ENCODE measurements at places on chromosomes 2 and 18.

DNA sequence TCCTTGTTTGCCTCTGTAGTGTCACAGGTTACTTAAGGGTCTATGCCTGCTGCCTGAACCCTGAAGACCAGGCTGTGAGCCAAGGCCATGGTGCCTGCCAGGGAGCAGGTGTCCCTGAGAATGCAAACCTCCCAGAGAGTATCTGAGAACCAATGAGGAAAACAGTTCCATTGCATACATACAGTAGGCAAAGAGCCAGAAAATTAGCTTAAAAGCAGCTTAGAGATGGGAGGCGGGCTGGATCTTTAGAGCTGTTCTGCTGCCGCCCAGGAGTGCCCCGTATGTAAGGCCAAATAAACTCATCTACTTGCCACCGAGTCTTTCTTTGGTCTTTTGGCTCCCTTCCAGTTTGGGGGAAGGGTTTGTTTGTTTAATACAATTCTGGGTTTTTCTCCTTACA, 327.9 kb downstream of the CLIP4 start:
- DNase-seq: no peak

- DNase-seq: no peak
These were observed 1.7 kb upstream of the AQP12A start for GRCh38 chr2:240689975-240690374.

- no peak for DNase-seq
These were observed 162.4 kb downstream of the DDX1 start for GRCh38 chr2:15753811-15754702.

DNA sequence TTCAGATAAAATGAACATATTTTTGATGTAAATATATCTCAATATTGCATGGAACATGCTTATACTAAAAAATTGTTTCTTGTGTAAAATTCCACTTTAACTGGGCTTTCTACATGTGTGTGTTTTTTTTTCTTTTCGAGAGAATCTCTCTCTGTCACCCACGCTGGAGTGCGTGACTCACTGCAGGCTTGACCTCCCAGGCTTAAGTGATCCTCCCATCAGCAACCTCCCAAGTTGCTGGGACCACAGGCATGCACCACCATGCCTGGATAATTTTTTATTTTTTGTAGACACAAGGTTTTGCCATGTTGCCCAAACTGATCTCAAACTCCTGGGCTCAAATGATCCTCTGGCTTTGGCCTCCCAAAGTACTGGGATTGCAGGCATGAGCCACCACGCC, 254.6 kb downstream of the LOXHD1 start:
- no peak for DNase-seq

GRCh38 chr18:73663581-73663980, 484.1 kb downstream of the FBXO15 start:
- DNase-seq: no peak

DNA sequence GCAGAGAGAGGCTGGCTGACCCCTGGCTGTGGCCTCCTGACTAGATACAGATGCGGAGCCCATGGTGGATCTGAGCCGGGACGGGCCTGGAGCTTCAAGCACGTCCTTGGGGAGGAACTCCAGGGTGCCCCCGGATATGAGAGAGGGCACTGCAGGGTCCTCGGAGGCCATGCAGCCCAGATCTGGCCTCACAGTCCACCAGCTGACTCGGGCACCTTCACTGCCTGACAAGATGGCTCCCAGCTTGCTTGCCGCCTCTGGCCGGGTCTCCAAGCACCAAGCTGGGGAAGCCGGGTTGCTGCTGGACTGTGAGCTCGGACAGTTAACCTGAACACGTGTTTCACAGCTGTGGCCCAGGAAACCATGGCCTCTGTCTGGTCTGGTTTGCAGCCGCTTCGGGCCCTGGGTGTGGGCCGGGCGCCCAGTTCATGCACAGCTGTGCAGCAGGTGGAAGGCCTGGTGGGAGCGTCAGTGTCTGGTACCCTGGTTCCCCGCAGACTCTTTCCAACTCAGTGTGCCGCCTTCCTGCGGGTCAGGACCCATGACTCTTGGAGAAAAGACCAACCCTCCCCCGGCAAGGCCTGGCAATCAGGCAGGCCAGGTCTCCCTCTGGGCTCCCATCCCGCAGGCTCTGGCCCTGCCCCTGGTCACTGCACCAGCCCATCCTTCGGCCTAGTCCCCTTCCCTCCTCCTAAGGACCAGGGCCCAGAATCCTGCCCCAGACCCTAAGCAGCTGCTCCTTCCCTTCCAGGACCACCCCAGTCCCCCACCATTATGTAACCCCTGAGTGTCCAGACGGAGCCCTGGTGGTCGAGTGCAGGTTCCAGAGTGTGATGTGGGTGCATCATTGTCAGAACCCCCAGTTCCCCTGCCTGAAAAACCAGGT, 74.6 kb upstream of the OTOS start:
- DNase-seq: no peak

DNA sequence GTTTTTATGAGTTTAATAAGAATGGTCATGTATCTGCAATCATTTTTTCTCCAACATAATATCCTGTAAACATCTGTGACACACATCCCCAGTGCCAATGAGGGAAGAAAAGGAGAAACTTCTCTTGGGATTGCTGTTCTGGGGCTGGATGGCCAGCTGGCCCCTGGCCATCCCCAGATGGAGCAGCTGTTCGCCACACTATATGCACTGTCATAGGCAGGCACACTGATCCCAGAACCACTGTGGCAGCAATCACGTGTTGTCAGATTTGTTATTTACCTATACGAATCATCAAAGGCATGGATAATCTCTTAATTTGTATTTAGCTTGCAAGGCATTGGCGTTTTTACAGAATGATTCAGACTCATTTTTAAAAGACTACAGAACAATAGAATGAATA, 167.6 kb upstream of the ACAA2 start:
- DNase-seq: no peak

- DNase-seq: no peak
These were observed 79.8 kb upstream of the LRPPRC start for GRCh38 chr2:44075541-44075940.

GRCh38 chr2:33033606-33034081, 86.9 kb downstream of the LTBP1 start:
- no peak for DNase-seq

GRCh38 chr2:118492335-118492734, 355.1 kb downstream of the EN1 start:
- DNase-seq: no peak

- no peak for DNase-seq
These were observed 76.9 kb downstream of the AOX1 start for GRCh38 chr2:200662727-200663126.

GRCh38 chr18:61901323-61901986, 8.6 kb upstream of the RNF152 start:
- no peak for DNase-seq

- DNase-seq: peak; percentile 81
These were observed 216.3 kb downstream of the C1D start for GRCh38 chr2:67846370-67847070.

DNA sequence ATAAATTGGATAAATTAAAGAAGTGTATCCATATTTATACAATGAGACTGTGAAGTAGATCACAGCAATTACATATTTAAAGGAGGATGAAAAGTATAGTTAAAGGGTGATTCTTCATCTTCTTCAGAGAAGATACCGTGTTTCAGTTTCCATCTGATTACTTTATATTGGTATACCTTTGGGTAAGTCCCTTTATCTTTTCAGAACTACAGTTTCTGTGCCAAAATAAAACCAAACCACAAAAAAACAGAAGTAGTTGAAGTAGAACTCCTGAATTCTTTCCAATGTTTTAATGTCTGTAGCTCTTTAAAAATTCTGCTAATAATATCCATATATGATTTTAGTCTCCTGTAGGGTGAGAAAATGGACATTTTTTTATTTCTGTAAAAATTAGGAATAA, 231.2 kb upstream of the LINC00305 start:
- DNase-seq: no peak

DNA sequence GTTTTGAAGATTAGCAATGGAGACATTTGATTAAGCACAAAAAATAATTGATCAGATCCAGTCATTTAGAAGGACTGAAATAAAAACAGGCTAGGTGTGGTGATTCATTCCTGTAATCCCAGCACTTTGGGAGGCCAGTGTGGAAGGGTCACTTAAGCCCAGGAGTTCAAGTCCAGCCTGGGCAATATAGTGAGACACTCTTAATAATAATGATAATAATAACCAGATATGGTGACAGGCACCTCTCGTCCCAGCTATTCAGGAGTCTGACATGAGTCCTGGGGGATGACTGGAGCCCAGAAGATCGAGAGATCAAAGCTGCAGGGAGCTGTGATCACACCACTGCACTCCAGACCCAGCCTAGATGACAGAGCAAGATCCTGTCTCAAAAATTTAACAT, 3.5 kb upstream of the FN1 start:
- no peak for DNase-seq

DNA sequence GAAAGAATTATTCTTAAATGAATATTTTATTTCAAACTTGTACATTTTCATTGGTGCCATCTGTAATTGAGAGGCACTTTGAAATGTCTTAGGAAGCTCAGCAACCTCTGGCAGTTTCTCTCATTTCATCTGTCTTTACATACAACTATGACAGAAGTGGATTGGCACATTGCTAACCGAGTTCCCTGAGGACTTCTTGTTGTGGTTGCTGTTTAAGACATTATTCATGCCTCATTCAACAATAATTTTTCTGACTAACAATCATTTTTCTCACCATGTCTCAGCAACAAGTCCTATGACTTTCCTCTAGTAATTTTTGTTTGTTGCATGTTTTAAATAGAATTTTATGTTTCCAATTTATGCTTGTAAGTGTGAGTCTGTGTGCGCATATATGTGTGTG, 284.0 kb upstream of the CWC22 start:
- DNase-seq: no peak

DNA sequence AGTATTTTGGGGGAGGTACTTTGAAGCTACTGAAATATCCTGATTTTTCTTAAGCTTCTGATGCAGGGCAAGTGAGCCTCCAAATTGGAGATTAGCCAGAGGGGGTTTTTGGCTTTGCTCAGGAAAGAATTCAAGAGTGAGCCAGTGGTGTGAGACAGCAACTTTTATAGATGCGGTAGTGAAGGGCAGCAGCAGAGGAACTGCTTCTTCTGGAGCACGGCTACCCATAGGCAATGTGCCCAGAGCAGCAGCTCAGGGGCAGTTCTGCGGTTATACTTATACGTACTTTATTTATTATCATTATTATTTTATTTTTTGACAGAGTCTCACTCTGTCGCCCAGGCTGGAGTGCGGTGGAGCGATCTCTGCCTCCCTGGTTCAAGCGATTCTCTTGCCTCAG, 19.8 kb upstream of the NT5DC4 start:
- DNase-seq: no peak

DNA sequence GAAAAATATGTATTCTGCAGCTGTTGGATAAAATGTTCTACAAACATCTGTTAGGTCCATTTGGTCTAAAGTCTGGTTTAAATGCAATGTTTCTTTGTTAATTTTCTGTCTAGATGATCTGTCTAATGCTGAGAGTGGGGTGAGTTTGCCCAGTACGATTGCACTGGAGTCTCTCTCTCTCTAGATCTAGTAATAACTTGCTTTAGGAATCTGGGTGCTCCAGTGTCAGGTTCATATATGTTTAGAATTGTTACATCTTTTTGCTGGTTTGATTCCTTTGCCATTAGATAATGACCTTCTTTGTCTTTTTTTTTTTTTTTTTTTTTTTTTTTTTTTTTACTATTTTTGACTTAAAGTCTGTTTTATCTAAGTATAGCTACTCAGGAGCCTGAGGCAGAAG, 10.4 kb downstream of the GCC2 start:
- DNase-seq: no peak

- DNase-seq: no peak
These were observed 995.2 kb upstream of the CDH2 start for GRCh38 chr18:29171892-29172755.

DNA sequence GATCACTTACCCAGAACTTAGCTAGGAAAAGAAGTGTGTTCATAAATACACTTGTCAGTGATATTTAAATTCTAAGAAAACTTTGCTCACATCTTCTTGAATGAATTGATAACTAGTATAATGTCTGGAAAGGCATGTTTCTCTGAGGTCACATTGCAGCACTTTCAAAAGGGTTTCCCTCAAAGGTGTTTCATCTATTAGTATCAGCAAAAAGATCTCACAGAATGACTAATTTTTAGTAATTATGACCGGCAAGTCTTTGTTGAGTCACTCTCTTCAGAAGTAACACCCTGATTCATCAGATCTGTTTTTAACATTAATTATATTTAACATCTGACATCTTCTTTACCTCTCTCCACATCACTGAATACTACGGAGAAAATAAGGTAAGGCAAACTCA, 222.3 kb downstream of the IKZF2 start:
- no peak for DNase-seq

- no peak for DNase-seq
These were observed 378.2 kb upstream of the ST6GAL2 start for GRCh38 chr2:107264184-107264583.

GRCh38 chr18:26286008-26286407, 59.8 kb downstream of the TAF4B start:
- no peak for DNase-seq

GRCh38 chr2:187079901-187080300, 230.9 kb upstream of the ZSWIM2 start:
- DNase-seq: no peak

DNA sequence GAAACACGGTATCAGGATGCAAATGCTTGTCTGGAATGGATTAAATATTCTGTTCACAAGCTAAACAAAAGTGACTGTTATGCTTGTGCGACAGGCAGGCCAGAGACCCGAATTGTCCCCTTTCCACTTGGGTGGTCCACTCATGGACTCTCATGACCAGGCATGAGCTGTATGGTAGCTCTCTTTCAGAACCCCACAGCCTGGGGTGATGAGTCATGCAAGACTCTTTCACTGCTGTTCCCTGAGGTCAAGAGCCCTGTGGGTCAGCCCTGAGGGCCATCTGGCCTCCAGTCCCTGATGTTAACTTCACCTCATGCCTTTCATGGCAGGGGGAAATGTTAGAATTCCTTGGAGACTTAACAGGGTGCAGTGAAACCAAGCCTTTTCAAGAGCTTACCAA, 13.7 kb upstream of the SAP130 start:
- no peak for DNase-seq

DNA sequence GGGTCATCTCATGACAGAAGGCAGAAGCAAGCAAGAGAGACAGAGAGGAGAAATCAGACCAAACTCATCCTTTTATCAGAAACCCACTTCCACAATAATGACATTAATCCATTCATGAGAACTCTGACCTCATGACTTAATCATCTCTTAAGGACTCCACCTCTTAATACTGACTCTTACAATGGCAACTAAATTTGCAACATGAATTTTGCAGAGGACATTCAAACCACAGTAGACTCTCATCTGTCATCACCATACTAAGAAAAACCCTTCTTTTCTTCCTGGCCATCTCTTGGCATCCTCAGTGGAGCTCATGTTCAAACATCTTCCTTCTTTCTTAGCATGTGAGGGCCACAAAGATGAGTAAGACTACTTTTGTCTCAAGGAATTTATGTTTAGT, 476.2 kb upstream of the RAB12 start:
- DNase-seq: no peak

- no peak for DNase-seq
These were observed 9.0 kb downstream of the HOXD8 start for GRCh38 chr2:176138526-176138922.

DNA sequence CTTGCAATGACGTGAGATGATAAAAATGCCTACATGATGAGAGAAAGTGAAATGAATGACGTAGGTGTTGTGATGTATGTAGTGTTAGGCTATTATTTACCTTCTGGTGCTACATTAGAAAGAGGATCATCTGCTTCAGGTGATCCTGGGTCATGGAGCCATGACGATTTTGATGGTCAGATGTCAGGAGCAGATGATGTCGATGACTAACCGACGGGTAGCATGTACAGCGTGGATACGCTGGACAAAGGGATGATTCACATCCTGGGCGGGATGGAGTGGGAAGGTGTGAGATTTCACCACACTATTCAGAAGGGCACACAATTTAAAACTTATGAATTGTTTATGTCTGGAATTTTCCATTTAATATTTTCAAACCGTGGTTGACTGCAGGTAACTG, 43.5 kb upstream of the ACVR1C start:
- no peak for DNase-seq

Measured in heart right ventricle (tissue), 16 donors.